ENCODE measurements at places on chromosomes 6 and 20. TPM values are rescaled to one million over a fixed set of nuclear protein-coding genes. Genes with fewer than 3 reads are reported as not detected.
A peak's percentile ranks its signal among the peaks of the same experiment; 100 is the strongest.

The ZNF165 gene
- total RNA-seq, result 0.13 TPM

- no peak for DNase-seq
These were observed 202.5 kb downstream of the TBC1D7 start for GRCh38 chr6:13125841-13126240.

The PBOV1 gene
- total RNA-seq, result not detected

- no peak for DNase-seq
These were observed 242.6 kb downstream of the ARID1B start for GRCh38 chr6:157019733-157020132.

DNA sequence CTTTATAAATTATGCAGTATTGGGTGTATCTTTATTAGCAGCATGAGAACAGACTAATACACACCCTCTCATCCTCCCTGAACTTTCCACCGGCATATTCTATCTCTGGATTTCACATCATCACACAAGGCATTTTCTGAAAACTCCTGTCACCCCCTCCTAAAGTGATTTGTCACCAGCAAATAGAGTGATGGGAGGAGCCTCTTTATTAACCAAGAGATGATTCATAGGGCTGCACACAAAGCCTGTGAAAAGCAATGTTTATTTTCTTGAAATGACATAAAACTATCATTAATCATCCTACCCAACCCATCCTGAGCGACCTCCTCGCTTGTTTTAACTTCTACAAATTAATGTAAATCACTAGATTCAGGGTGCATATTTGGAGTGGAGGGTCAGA, 394.7 kb upstream of the SULF2 start:
- no peak for DNase-seq

DNA sequence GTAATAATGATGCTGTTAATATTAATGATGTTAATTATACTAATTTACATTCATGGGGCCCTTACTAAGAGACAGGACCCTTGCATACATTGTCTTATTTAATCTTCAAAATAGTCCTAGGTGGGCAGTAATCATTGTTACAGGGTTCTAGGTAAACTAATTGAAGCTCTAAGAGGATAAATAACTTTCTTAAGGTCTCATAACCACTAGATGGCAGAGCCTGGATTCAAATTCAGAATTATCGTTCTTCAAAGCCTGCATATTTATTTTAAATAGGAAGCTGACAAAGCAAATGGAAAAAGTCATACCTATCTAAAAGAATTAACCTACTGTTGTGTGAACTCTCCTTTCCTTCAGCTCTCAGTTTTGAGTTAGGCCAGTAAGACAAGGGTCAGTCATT, 23.5 kb downstream of the PTCHD4 start:
- DNase-seq, result no peak

DNA sequence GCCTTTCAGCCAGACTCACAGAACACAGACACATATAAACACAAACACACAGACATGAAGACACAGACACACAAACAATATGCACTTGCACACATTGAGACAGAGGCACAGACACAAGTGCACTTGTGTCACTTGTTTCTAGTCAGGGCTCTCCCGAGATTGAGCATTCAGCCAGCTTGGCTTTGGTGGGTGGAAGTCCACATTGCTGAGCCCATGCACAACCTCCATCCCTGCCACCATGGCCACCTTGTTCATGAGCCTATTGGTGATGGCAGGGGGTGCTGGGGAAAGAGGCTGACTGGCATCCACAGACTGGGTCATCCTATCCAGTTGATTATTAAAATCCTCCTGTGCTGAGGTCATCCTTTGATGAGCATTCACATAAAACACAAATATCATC, 11.5 kb upstream of the CST7 start:
- DNase-seq, result no peak

- no peak for DNase-seq
These were observed 11.4 kb downstream of the SLC2A4RG start for GRCh38 chr20:63750807-63751470.

The VAPB gene
- 65.9 TPM for total RNA-seq

DNA sequence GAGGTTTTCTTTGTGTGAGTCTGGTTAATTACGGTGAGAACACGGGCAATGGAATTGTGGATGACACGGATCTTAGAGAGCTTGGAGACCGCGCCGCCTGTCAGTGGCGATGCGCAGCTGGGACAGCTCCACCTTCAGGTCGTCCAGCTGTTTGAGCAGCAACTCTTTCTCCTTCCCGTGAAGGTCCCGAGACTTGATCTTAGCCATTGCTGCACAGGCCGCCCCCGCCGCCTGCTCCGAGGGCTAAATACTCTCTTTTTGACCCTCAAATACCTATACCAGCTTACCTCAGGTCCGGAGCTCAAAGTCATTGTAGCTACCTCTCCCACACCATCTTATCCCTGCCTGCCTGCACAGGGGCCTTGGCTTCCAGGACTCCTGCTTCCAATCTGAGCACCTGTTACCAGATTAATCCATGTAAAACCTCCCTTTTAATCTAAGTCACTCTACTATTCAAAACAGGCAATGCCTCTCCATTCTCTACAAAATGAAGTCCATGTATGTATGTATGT, 100.2 kb downstream of the PREP start:
- DNase-seq, result no peak

The MYCT1 gene
- 9.6 TPM for total RNA-seq

The CPXM1 gene
- 0.19 TPM for total RNA-seq

DNA sequence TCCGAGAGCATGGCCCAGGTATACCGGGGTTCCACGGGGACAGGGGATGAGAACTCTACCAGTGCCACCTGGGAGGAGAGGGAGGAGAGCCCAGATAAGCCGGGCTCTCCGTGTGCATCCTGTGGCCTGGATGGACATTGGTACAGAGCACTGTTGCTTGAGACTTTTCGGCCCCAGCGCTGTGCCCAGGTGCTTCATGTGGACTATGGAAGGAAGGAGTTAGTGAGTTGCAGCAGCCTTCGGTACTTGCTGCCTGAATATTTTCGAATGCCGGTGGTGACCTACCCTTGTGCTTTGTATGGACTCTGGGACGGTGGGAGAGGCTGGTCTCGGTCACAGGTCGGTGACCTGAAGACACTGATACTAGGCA, 1.3 kb downstream of the TDRD6 start:
- DNase-seq, result no peak

- no peak for DNase-seq
These were observed 18.7 kb upstream of the TCFL5 start for GRCh38 chr20:62880147-62880934.

GRCh38 chr20:45293041-45294002, 13.3 kb upstream of the RBPJL start:
- peak; percentile 94 for DNase-seq

DNA sequence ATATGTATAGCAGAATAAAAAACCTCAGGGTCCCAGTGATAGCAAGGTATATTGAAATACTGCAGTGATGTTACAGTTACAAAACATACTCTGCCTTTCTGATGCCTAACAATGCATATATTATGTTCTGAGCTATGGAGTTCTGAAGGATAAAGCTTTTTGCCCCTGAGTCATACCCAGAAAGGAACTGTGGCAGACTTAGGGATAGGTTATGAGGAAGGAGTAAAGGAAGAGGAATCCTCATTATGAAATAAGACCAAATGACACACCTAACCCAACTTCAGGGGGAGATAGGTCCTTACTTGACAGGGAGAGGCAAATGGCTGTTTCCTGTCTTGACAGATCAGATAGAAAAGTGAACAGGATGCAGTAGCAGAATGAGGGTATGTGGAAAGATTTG, 940.6 kb upstream of the FLRT3 start:
- no peak for DNase-seq

- no peak for DNase-seq
These were observed 24.6 kb downstream of the TRAM2 start for GRCh38 chr6:52552278-52552643.

DNA sequence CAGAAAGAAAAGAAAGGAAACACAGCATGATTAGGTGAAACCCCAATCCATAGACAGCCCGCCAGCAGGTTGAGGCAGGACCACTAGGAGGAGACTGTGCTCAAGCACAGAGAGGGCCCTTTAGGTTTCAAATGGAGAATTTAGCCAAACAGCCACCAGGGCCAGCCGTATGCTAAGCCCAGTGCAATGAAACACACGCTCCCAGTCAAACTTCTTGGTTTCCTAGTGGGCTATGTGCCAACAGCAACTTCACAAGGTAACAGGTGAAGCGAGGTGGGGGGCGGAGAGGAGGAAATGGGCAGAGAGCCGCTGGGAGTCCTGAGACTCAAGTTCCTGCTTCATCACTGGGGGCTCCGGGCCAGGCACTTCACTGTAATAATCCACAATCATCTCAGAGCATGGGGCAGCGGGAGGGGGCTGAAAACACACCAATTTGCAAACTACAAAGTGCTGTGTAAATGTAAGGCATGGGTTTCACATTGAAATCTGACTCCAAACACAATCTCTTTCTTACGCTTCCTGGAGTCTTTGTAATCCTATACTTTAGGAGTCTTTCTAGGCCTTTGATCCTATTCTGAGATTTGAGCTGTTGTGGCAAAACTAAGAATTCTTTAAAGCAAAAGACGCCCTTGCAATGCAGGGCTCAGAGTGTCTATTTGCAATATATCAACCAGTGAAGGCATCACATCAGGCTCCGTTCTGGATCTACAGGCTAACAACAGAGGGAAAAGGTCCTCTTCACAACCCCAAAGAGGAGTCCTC, 117.3 kb downstream of the OPRM1 start:
- no peak for DNase-seq

GRCh38 chr6:53461696-53462095, 83.2 kb downstream of the GCLC start:
- no peak for DNase-seq

DNA sequence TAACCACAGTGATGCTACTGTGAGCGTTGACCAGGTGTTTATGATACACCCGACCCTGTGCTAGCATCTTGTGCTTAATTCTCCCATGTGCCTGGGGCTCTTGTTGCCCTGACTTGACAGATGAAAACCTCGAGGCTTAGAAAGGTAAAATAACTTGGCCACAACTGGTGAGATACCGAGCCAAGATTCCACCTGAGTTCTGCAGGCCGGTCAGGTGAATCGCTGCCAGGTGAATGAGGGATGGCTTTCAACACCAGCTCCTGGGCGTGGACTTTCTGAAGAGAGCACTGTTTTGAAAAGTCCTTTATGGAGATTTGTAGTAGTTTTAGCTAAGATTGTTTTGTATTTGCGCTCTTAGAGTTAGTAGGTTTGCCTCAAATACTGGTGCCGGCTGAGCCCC, 12.2 kb upstream of the ZNF831 start:
- DNase-seq, result no peak

DNA sequence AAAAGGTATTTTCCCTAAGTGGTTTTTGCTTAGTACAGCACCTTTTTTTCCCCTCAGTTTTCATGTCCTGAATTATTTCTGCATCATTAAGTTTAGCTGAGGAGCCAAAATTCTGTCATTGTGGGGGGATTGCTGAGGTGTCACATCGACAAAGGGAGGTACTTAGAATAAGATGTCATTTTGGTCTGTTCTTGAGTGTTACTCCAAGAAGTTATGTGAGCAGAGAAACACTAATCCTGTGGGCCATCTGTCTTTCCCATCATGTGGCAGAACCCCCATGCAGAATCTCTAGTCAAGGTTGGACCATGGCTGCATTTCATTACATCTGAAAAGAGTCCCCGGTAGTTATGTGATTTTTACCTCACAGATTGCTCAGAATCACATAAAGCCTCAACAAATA, 167.8 kb upstream of the CENPW start:
- DNase-seq, result no peak

DNA sequence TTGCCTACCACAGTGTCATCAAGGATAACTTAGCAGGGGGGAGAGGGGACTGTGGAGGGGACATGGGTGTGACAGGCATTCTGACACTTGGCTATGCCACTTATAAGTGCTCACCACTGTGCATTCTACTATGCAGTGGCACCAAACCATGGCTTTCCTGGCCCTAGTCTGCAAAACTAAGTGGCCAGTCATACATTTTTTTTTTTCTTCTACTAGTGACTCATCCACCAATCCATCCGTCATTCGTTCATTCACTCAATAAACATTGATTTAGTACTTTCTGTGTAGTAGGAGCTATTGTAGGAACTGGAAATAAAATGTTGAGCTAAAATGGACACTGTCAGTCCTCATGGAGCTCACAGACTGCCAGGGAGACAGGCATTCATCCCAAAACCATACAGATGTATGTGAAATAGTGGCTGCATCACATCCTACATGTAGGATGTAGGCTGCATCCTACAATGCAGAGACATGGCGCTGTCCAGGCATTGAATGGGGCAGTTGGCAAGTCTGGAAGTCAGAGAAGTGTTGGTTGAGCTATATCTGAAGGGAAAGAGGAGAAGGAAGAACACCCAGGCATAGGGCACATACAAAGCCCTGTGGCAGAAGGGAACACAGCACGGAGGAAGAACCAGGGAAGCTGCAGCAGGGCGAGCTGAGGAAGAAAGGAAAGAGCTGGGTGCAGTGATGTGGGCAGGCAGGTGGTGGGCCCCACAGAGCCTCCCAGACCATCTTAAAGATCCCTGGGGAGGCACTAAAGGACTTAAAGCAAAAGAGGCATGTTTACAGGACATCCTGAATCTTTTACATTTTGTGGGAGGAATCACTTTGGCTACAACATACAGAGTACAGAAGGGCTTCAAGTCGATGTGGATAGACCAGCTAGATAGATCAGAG, 224.4 kb downstream of the UST start:
- no peak for DNase-seq

The TBXT gene
- total RNA-seq, result not detected

DNA sequence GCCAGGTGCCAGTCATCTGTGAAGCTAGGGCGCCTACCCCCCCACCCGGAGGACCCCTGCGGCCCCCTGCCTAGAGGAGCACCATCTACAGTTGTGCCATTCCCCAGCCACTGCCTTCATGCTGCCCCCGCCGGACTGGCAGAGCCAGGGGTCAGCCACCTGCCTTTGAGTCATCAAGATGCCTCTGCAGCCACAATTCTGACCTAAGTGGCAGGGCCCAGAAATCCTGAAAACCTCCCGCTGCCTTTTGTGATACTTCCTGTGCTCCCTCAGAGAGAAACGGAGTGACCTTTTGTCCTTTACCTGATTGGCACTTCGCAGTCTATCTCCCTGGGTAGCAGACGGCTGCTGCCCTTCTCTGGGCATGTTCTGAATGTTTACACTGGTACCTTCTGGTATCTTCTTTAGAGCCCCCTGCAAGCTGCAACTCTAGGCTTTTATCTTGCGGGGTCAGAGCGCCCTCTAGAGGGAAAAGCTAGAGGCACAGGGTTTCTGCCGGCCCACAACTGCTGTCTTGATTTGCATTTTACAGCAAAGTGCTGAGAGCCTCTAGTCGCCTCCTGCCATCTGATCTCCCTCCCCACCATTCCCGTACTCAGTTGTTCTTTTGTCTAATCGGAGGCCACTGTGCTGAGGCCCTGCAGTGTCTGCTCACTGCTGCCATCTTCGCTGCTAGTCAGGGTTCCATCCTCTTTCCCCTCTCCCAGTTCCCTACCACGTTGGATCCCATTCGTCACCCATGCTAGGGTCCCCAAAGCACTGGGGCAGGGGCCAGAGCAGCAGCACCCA, 26.9 kb downstream of the SPATA2 start:
- no peak for DNase-seq

- DNase-seq, result no peak
These were observed 21.3 kb downstream of the PDE10A start for GRCh38 chr6:165641672-165642156.

- no peak for DNase-seq
These were observed 81.5 kb upstream of the NHSL1 start for GRCh38 chr6:138580801-138581200.

The PLEKHG1 gene
- total RNA-seq, result 19.5 TPM

Measured in cardiac septum (tissue), 1 donor.